ENCODE measurements at places on chromosomes 2 and 18.

GRCh38 chr2:229586012-229586411, 128.3 kb downstream of the DNER start:
- no peak for DNase-seq

DNA sequence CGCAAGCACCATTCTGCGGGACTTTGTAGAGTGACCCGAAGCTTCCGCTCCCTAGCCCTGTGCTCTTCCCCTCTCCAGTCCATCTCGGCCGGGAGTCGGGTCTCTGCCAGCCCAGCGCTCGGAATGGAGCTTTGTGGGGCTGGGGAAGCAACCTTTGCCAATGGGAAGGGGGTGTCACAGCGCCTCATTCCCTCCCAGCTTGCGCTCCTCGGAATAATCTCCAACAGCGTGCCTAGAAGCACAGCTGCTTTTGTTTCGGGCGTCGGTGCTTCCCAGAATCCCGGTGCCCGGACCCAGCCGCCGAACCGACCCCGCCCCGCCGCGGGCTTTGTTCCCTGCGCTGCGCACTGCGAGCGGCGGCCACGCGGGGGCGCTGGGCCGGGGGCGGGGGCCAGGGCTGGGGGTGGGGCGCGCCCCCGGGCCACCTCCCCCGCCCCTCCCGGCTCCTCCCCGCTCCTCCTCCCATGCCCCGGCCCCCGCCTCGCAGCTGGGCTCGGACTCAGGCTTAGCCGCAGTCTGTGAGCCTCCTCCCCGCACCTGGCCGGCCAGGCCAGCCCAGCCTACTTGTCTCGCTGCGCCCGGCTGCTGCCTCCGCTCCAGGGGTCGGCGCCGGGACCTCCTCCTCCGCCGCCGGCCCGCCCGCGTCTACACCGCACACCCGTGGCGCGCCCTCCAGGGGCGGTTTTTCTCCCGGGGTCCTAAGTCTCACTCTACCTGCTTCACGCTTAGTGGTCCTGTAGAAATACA, 77.7 kb upstream of the SMAD2 start:
- DNase-seq = peak; percentile 4

DNA sequence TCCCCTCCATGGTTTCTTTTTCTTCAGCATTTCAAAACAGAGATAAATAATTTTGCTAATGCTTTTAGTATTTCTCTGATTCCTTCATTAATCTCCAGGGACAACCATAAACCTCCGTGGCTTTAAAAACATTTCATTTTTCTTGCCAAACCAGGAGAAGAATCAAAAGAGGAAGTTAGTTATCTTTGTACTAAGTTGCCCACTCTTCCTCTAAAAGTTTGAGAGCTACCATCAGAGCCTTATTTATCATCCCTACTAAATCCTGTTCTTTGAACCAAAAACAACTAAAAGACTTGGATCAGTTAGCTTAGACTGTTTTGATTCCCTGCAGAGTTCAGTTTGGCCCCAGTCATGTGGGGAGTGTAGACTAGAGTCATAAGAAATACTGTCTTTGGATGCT, 208.4 kb downstream of the SETBP1 start:
- DNase-seq = no peak

GRCh38 chr2:104092886-104093285, 761.0 kb upstream of the POU3F3 start:
- DNase-seq = no peak

DNA sequence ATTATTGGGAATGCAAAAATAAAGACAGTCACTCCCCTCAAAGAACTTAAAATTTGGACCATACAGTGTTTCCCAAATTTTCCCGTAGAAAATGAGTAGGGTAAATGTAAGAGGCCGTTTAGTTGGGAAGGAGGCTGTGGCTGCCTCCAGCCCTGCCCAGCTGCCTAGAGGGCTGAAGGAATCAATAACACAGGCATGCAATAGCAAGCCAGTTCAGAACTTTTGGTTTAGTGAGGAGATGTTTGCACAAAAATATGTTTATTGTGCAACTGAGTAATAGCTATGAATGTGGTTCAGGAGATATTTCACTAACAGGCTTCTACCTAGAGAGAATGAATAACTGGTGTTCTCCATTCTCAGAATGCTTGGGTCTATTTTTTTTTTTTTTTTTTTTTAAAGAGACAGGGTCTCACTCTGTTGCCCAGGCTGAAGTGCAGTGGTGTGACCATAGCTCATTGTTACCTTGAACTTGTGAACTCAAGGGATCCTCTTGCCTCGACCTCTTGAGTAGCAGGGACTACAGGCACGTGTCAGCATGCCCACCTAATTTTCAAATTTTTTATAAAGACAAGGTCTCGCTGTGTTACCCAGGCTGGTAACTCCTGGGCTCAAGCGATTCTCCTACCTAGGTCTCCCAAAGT, 23.6 kb downstream of the UGP2 start:
- no peak for DNase-seq
